ENCODE measurements at places on chromosomes 3 and 15.

DNA sequence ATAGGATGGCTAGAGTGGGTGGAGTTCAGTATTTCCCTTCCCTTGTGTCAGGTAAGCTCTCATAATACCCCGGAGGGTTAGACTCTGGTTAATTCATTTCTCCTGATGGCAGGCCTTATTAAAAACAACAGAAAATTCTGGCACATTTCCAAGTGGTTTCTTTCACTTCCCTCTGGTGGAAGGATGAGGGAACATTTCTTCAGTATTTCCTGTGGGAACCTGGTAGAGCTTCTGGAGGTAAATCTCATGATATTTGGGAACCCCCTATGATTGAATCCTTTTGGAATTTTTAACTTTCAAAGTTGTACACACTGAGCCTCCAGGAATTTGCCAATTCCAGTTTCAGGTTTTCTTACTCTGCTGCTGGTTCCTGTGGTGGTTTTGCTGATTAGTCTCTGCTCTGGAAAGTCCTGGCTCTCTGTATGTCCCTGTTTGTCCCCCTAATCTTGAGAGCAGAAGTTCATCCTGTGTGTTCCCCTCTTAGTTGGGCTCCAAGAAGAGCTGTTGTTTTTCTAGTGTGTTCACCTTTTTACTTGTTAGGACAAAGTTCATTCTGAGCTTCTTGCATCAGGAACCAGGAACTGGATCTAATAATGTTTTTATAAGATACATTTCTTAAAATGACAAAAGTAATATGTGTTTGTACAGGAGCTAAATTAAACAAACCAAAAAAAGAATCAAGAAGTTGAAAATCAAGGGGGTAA, 12.1 kb downstream of the CHRNA7 start:
- no peak for DNase-seq

DNA sequence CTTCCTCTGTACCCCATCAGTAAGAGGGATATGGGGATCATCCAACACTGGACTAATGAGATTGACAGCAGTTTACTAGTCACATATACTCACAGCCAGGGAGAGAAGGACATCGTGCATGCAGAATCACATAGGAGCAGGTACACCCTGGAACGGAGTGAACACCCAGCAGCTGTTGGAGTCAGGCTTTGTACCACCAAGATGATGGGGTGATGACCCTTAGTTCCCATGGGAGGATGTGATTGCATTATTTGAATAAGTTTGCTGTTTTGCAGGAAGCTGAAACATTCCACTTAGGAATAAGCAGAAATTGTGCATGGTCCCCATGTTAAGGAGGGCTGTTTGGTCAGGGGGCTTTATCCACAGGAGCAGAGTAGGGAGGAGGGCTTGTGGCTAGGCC, 482.7 kb upstream of the PDZRN3 start:
- DNase-seq, result no peak

GRCh38 chr3:121595765-121596406, 2.7 kb downstream of the FBXO40 start:
- DNase-seq, result no peak

- no peak for DNase-seq
Observed at GRCh38 chr3:108022256-108023150, 68.3 kb downstream of the CD47 start.

DNA sequence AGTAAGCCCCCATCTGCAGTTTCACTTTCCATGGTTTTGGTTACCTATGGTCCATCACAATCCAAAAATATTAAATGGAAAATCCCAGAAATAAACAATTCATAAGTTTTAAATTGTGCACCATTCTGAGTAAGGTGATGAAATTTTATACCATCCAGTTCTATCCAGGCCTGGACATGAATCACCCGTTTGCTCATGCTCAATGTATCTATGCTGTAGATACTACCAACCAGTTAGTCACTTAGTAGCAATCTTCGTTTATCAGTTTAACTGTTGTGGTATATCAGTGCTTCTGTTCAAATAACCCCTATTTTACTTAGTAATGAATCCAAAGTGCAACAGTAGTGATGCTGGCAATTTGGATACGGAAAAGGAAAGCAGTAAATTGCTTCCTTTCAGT, 381.9 kb upstream of the AGTR1 start:
- DNase-seq, result no peak

DNA sequence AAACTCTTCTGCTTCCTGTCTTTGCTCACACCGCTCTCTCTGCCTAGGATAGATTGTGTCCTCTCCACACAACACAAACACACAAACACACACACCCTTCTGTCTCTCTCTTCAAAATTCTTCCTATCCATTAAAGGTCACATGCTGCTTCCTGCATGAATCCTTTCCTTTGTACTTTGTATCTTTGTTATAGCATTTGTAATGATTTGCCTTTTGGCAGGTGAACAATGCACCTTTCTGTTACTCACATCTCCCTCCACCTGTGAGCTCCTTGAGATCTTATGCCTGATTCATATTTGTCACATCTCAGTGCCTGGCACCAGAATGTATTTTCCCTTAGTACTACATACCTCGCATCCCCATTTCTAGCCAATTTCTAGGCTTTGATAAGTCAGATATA, 251.4 kb upstream of the UMPS start:
- no peak for DNase-seq

GRCh38 chr3:140994316-140994715, 52.7 kb downstream of the SLC25A36 start:
- no peak for DNase-seq

GRCh38 chr3:142003291-142003690, 126.8 kb downstream of the ATP1B3 start:
- DNase-seq, result no peak

DNA sequence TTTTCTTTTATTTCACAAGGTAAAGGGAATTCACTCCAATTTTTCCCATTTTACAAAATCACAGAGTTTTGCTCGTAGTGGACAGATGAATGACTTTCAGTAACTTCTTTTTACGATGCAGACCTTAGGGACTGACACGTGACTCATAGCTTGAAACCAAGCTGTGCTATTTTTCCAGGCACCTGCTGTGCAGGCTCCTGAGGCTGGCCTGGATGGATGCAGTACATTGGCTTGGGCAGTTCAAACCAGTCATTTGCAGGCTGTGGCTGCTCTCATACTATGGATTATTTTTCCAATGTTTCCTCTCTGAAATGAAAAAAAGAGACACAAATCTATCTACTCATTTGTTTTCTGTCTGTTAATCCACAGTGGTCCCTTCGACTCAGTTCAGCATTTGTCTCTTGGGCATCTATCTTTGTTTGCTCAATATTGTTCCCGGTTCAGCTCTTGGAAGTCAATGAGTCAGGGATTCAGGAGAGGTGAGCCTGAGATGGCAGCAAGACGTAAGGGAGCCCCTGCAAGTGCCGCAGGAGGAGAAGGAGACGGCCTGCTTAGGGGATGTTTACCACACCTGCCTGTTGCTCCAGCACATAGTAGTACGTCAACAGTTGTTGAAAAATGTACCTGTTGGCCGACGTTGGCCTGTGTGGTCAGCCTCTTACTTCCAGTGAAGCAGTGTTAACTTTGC, 92.8 kb downstream of the SV2B start:
- DNase-seq, result no peak

GRCh38 chr3:76724706-76725105, 315.2 kb upstream of the ROBO2 start:
- DNase-seq, result no peak

- DNase-seq, result peak; percentile 7
Observed at GRCh38 chr3:196502775-196503195, 783 bp downstream of the RNF168 start.

DNA sequence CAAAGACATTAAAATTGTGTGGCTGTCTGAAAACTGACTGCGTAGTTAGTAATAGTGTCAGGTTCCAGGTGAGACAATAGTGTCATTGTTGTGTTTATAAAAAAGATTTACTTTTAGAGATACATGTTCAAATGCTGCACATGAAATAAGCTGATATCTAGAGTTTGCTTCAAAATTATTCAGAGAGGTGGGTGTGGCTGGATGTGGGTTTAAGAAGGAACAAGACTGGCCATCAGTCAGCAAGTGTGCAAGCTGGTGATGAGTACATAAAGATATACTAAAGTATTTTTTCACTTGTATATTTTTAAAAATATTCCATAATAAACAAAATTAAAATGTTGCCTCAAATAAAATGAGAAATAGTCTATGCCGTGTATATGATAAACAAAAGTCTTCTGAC, 190.6 kb downstream of the ARRDC4 start:
- no peak for DNase-seq

DNA sequence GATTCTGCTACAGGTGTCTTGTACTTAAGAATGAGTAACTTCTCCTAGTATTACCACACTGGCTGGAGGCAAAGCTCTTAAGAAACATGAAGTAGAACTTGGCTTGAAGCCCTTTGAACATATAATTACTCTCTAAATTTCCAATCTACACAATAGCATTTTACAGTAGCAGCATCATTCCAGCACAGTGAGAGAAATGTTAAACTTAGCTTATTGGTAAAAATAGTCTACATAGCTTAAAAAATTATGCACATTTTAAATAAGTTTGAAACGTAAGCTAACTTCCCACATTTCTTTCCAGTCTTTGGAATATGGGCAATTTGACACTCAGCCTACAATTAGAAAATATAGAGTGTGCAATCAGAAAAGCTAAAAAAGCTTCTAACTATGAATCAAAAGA, 32.8 kb upstream of the TOP2B start:
- no peak for DNase-seq

DNA sequence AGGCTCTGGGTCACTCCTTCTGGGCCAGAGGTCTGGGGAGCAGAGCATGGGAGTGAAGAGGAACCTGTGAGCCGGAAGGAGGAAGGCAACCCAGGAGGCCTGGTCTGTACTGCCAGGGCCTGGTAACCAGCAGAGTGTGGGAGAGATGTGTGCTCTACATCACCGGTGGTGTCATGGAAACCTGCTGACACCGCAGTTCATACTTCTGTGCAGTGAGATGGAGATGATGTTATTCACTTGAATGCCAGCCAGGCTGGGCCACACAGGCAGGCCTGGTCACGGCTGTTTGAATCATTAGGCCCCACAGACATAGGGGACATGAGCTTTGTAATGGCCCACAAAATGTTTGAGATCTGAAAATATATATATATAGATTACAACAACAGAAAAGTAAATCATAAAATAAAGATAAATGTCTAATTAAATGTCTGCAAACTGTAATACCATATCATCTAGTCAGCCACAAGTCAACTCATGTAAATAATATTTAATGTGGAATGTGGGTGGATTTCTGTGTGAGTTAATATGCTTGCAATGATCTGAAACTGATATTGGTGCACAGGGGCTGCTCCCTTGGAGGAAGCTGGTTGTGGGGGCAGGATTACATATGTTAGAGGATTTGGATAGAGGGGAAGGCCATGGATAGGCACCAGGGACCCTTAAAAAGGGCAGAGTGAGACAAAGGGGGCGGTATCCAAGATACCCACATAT, 108.5 kb upstream of the PFN2 start:
- DNase-seq, result no peak

GRCh38 chr15:66145726-66146182, 107.8 kb downstream of the MEGF11 start:
- no peak for DNase-seq

DNA sequence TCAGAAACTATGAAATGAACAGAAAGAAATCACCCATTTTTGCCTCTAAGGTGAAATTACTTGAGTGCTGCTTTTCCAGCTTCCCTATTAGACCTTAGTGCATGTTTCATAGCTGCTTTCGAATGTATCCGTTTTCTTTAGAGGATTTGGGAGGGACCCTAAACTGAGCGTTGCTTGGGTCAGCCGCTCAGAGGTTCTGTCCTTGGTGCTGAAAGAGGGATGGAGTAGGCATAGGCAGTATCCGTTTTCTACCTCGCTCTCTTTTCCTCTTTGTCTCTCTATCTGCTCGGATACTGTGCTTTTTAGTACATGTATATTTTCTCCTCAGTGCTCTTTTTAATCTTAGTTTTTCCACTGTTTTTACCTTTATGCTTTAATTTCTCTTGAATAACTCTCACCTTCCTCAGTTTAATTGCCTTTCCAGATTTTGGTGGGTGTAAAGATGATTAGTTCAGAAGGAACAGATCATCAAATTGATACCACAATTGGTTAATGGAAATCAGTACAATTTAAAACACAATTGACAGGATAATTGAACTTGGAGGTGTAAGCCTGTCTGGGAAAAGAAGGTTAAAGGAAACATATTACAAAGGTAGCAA, at the start of gene DRD3:
Gene DRD3, minus strand, starts transcription at position 283 of the 599 bp plus-strand sequence. CDS start 7,060 bp downstream, outside the sequence.
- DNase-seq, result no peak

DNA sequence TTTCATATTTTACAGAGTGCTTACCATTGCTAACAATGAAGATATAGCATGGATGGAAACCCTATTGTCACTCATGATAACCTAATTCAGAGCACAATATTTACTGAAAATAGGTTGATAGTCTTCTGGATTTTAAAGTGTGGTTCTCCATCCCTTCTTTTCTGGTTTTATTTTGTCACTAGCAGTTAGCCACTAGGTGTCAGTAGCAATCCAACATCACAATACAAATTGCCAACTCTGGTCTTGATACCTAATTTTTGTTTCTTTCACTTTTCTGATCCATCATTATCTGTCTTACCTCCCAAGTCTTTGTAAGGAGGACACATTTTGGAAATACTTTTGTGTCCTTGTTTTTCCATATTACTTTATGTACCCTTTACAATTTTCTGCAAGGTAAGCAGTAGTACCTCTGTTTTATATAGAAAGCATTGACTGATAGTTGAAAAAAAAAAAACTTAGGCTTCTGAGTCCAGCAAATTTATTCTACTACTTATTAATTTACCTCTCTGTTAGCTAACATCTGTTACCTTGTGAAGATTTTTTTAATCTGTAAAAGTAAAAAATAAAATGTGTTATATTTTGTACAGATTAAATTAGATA, 28.3 kb upstream of the CRYBG3 start:
- no peak for DNase-seq

DNA sequence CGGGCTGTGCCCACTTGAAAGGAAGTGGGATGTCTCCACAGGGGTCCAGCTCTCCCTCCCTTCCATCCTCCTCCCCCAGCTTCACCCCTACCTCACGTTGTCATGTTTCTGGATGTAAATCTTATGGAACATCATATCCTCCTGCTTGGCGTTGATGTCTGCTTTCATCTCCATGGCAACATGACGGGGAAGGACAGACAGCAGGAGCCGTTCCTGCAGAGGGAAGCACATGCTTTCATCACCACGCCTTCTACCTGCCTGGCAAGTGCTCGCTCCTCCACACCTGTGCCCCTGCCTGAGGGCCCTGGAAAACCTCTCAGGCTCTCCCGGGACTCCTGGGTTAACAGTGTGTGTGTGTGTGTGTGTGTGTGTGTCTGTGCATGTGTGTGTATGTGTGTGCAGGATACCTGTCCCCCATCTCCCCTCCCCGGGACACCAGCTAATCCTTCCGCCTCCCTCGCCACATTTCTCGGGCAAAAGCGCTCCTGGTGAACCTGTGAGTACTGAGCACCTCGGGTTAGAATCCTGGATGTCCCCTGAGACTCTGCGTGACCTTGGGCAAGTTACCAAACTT, 101.1 kb downstream of the ADCY5 start:
- DNase-seq, result no peak

DNA sequence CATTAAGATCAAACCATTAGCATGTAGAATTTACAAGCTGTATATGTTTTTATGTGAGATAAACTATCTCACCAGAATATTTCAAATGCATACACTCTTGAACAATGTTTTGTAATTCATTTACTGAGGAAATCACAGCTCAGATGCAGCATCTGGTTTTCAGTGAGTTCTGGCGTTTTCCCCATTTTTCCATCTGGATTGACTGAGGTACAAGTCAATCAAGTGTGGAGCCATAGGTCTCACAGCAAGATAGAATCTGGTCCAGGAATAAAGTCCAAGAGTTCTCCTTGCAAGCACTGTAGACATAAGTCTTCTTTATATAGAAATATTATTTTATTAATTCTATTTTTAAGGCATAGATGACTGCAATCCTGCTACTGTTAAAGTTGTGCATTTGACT, 219.3 kb downstream of the ZBBX start:
- no peak for DNase-seq

- DNase-seq, result no peak
Observed at GRCh38 chr15:59998305-59998949, 5.7 kb upstream of the FOXB1 start.
